ENCODE measurements at places on chromosomes 7 and 10.

DNA sequence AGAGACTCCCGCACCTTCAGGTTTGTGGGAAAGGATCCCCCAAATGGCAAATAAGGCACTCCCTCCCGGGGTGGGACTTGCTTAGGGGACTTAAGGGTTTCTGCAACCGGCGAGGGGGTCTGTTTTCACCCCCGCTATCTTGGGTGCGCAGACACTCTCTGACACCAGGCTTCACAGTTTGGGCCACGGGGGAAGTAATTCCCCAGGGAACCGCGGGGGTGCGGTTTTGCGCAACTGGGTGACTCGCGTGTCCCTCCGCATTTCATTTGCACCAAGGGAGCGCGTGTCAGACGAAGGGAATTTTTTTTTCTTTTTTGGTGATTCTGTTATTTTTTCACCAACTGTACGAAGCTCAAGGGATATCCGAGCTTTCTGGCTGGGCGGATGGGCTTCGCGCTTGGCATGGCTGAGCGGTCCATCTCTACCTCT lies 1.7 kb downstream of the GRM8 start:
- no peak for DNase-seq

- peak; percentile 79 for DNase-seq
Measured at GRCh38 chr7:112898432-112899290, 108.5 kb upstream of the TMEM168 start.

GRCh38 chr7:117296066-117296465 lies 26.8 kb downstream of the WNT2 start:
- no peak for DNase-seq

GRCh38 chr7:116679500-116679899 lies 7.5 kb downstream of the MET start:
- DNase-seq, result no peak

DNA sequence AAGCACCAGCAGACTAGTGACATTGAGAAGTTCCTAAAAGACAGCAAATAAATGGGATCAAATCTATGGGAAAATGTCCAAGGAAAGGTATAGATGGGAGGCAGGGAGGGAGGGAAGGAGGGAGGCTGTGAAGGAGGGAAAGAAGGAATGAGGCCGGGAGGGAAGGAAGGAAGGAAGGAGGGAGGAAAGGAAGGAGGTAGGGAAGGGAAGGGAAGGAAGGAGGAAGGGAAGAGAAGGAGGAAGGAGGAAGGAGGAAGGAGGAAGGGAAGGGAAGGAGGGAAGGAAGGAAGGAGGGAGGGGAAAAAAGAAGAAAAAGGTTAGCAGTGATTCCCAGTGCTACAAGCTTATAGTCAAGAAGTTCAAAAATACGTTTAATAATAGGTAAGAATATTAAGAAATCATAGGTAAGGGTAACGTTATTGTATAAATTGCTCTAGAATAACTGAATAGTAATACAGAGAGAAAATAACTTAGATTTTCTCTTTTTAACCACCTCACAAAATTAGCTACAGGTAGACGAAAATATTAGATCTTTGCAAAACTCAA lies 106.9 kb downstream of the LMBR1 start:
- no peak for DNase-seq

DNA sequence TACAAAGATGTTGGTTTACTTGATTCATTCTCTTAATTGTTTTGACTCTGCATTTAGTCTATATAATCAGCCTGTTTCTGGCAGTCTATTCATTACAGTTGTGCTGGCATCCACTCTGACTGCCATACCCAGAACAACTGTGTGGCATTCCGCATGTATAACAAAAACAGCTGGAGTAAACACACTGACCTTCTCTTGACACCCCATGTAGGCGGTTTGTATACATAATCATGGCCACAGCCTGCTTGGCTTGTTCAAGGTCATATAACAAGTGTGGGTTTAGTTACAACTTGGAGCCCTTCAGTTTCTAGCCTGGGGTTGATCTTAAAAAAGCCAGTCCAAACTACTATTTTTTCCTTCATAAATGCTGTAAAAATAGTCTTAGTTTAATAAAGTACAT lies 70.9 kb downstream of the MBL2 start:
- no peak for DNase-seq
